Suppressor macrophage treated with lipopolysaccharide for 1 hour (primary cell): ENCODE measurements at places on chromosomes 7 and 10.

DNA sequence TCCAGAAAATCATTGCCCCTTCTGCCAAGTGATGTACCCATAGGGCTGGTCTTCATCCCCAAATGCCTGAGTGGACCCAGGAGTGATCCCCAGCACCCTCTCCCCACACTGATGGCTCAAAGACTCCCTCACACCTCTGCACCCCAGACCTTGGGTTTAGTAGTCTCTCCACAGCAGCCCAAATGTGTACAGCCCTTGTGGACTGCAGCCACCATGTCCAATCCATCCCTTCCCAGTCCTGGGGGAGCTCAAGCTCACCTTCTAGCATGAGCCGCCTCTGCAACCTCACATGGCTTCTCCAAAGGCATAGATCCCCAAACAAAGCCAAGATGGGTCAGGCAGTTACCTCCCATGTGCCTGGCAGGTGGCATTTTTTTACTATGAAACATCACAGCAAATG is 50.1 kb downstream of the PRLHR start:
- no peak for DNase-seq

DNA sequence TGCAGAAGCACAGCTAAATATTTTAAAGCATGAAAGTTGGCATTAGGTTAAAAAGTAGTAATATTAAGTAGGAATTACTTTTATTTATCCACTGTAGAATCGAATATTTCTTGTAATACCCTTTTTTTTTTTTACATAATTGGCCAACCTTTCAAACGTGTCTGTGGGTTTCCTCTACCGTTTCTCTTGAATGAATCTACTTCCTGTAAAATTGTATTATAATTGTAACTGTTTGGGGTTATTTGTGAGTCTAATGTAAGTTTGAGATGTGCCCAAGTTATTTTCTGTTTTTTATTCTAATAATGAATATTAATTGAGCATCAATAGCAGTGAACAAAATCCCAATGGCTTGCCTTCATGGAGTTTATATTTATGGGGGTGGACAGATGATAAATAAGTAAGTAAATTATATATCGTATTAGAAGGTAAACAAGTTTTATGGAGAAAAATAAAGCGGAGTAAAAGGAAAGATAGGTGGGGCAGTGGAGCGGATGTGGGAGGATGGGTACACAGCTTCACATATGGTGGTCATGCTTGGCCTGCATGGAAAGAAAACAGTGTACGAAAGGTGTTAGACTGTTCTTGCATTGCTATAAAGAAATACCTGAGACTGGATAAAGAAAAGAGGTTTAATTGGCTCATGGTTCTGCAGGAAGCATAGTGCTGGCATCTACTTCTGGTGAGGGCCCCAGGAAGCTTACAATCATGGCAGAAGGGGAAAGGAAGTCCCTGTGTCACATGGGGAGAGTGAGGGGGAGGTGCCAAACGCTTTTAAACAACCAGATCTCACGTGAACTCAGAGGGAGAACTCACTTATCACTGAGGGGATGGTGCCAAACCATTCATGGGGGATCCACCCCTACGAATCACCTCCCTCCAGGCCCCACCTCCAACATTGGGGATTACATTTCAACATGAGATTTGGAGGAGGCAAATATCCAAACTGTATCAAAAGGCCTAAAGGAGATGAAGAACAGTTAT is 5.4 kb downstream of the TSPAN13 start:
- DNase-seq, result no peak

- DNase-seq, result no peak
Measured at GRCh38 chr7:20816372-20816959, 29.8 kb upstream of the SP8 start.

DNA sequence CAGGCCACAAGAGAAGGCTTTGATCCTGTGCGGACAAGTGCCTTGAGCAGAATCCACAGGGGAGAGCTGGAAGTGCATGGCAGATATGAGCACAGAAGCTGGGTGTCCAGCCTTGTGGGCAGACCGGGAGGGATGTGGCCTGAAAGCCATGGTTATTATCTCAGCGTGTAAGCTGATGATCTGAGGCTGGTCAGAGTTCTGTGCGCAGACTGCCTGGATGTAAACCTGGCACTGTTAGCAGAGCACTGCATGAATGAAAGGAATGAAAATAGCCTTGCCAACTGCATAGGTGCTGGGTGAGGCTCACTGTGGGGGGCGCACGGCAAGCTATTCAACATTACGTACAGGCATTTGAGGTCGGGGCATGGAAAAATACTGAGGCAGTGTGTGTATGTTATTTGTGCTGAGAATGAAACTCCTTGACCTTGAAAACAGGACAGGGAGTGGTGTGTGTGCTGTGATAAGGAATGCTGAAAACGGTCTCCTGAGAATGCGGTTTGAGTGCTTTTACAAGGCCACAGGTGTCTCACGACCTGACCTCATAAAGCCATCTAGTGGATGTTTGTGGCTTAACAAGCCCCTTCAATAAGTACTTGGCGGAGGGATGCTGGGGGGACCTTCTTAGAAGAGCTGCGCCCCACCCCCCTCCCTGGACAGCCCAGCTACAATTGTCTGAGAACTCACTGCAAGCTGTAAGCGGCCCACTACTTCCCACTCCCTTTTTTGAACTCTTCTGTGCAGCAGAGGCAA is 18.7 kb downstream of the AKR1C1 start:
- peak; percentile 24 for DNase-seq

DNA sequence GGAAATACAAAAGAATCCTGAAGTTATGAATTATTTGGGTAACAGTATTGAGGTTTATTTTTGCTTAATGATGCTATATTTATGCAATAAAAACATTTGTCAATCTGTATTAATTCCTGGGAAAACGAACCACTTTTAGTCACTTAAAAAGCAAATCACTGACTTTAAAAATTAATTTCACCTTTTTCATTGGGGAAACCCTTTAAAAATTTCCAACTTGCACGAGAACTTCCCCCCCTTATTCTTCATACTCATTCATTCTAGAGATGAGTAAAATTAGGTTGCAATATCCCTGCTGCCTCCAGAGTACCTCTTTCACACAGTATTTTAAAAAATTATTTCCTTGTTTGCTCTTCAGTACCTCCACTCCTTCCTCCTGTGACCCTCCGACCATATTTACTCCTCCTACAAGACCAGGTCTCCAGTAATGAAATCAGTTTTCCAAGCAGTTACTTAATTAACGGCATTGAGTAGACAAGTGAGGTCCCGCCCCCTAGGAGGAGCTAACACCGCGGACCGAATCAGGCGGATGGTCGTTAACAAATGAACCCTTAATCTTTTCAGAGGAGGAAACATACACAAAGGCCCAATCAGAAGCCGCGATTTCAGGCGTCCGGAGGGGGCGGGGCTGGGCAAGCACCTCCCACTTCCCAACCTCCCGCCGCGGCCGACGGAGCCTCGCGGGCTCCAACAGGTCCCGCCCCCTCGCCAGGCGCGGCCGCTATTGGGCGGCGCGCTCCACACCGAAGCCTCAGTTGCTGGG is 465 bp upstream of the TRIM24 start:
- DNase-seq, result peak; percentile 99
